ENCODE measurements at places on chromosomes 2 and 18. TPM values are rescaled to one million over a fixed set of nuclear protein-coding genes. Genes with fewer than 3 reads are reported as not detected.

DSG1 gene
- total RNA-seq, result not detected

SCN9A gene
- total RNA-seq, result 2.8 TPM

TDRD15 gene
- total RNA-seq, result not detected

CGREF1 gene
- 8.4 TPM for total RNA-seq

ACMSD gene
- total RNA-seq, result not detected

SLC9A4 gene
- total RNA-seq, result not detected

SCYGR5 gene
- total RNA-seq, result not detected

TMEM127 gene
- 51.2 TPM for total RNA-seq

KLHL30 gene
- total RNA-seq, result 0.24 TPM

PTPRN gene
- total RNA-seq, result 1.9 TPM

ATOH8 gene
- total RNA-seq, result 5.3 TPM

UGT1A5 gene
- not detected for total RNA-seq

PPP1R7 gene
- 60.0 TPM for total RNA-seq

FMNL2 gene
- total RNA-seq, result 29.6 TPM

POTEC gene
- not detected for total RNA-seq
